ENCODE measurements at places on chromosomes 13 and 19.
A peak's percentile ranks its signal among the peaks of the same experiment; 100 is the strongest.

DNA sequence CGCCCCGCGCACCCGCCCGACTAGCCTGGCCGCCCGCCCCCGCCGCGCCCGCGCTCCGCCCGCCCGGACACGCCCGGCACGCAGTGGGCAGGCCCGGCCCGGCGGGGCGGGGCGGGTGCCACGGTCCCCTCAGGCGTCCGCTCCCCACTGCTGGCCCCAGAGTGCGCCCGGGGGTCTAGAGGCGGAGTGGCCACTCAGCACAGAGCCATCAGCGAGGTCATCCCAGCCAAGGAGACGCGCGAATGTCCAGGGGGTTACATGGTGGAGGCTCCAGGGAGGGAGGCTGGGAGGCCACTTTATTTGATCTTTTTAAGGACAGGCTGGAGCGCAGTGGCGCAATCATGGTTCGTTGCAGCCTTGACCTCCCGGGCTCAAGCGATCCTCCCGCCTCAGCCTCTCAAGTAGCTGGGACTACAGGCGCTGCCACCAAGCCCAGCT, 236 bp upstream of the TINCR start:
- peaks cover 12% of the 10 kb centered on the region for H3K4me1 ChIP-seq
- peak overlapping the region; percentile 44 for H3K4me3 ChIP-seq
- no peak overlapping the region for H3K27ac ChIP-seq
- DNase-seq: no peak
- no peaks in the 10 kb centered on the region for H3K36me3 ChIP-seq
- H3K27me3 ChIP-seq: peaks cover 17% of the 10 kb centered on the region

GRCh38 chr19:22030680-22031079, 19.9 kb upstream of the ZNF208 start:
- DNase-seq: no peak
- no peaks in the 10 kb centered on the region for H3K4me1 ChIP-seq
- no peak overlapping the region for H3K4me3 ChIP-seq
- H3K27ac ChIP-seq: no peak overlapping the region

GRCh38 chr13:49271264-49271663, 23.5 kb downstream of the CDADC1 start:
- no peaks in the 10 kb centered on the region for H3K4me1 ChIP-seq
- no peak for DNase-seq
- H3K4me3 ChIP-seq: no peak overlapping the region
- H3K27me3 ChIP-seq: no peaks in the 10 kb centered on the region
- H3K27ac ChIP-seq: no peak overlapping the region
- H3K36me3 ChIP-seq: peaks cover 1% of the 10 kb centered on the region

DNA sequence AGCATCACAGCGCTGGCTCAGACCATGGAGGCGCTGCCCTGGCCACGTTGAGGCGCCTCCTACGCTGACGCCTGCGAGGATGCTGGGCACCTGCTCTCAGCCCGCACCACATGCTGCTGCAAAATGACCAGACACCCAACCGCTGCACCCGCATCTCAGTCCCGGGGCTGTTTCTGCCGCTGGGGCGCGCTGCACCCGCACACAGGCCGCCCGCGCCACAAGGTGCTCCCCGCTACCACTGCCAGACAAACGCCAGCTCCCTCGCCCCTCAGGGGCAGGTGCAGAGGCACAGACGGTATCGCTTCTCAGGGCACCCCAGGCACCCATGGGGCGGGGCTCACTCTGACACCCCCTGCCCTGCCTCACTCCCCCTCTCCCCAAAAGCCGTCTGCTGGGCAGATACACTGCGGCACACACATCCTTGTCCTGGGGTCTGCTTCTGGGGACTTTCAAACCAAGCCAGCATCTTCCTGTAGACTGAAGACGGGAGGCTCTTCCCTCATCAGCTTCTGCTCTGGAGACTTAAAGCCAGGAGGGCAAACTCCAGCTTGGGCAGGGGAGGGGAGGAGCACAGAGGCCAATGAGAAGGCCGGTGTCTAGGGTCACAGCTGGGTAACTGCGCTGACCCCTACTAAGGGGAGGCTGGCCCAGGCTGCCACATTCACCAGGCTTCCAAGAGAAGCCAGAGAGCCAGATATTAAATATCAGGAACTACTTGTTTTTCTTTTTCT, 16.3 kb downstream of the CHERP start:
- H3K27me3 ChIP-seq: no peaks in the 10 kb centered on the region
- DNase-seq: no peak
- H3K4me3 ChIP-seq: no peak overlapping the region

DNA sequence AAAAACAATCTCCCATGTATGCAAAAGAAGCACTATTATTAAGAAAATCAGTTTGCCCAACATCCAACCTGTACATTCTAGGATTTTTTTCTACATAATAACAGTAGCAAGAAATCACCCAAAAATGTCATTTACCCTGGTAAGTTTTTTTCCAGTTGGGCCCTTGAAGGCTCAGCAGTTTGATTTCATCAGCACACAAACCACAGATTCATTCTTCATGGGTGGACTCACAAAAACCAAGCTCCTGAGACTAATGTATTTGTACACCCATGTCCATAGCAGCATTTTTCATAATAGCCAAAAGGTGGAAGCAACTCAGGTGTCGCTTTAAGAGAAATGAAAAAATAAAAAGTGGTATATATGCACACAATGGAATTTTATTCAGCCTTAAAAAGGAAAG, 210.1 kb downstream of the TBC1D4 start:
- H3K27ac ChIP-seq: no peak overlapping the region
- no peaks in the 10 kb centered on the region for H3K27me3 ChIP-seq
- H3K36me3 ChIP-seq: no peaks in the 10 kb centered on the region
- no peak for DNase-seq
- no peaks in the 10 kb centered on the region for H3K4me1 ChIP-seq

DNA sequence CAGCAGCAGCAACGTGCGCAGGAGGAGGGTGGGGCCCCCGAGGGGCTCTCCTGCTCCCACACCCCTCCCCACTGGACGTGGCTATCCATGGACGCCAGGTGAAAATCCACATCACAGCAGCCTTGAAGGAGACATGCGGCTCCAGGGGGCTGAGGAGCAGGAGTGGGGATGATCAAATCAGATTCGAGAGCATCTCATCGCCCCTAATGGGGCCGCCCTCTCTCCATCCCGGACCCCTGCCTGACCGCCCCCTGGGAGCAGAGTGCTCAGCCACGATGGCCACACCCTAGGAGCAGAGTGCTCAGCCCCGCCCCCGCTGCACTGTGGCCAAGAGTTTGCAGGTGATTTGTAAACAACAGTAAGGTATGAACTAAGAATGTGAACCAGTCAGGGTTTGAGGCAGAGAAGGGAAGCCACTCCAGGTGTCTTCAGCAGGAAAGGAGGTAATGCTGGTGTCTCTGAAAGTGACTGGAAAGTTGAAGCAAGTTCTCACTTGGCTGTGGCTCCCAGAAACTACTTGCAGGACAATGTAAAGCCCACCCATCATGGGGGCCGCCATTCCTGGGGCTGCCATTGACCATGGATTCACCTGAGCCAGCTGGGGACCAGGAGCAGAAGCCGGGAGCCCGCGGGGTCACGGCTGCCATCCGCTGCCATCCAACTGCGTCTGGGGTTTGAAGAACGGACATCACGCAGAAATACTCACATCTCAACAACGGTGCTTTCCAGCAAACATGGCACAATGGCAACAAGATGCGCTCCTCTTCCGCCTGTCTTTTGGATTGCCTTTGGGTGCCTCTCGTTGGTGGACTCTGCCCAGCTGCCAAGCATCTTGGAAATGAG, 71.8 kb downstream of the SPACA7 start:
- H3K4me1 ChIP-seq: no peaks in the 10 kb centered on the region
- no peaks in the 10 kb centered on the region for H3K36me3 ChIP-seq
- no peak overlapping the region for H3K27ac ChIP-seq
- H3K27me3 ChIP-seq: peaks cover 15% of the 10 kb centered on the region
- DNase-seq: no peak

DNA sequence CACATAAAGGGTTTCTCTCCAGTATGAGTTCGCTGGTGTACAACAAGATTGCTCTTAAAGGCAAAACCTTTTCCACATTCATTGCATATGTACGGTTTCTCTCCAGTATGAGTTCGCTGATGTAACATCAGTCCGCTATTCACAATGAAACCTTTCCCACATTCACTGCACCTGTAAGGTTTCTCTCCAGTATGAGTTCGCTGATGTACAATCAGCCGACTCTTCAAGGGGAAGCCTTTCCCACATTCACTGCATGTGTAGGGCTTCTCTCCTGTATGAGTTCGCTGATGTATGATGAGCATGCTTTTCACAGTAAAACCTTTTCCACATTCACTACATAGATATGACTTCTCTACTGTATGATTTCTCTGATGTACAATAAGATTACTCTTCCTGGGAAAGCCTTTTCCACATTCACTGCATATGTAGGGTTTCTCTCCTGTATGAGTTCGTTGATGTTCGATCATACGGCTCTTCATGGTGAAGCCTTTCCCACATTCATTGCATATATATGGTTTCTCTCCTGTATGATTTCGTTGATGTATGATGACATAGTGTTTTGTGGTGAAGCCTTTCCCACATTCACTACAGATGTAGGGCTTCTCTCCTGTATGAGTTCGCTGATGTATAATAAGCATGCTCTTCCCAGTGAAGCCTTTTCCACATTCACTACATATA, 6.0 kb upstream of the ZNF614 start:
- H3K27me3 ChIP-seq: no peaks in the 10 kb centered on the region
- no peaks in the 10 kb centered on the region for H3K4me1 ChIP-seq
- H3K27ac ChIP-seq: no peak overlapping the region
- H3K4me3 ChIP-seq: no peak overlapping the region
- DNase-seq: no peak

- peaks cover 19% of the 10 kb centered on the region for H3K4me1 ChIP-seq
- no peaks in the 10 kb centered on the region for H3K36me3 ChIP-seq
- DNase-seq: no peak
- H3K27ac ChIP-seq: peak overlapping the region; percentile 98
Observed at GRCh38 chr19:53865918-53866864, 1.5 kb upstream of the MYADM start.

GRCh38 chr19:41646589-41647204, 19.8 kb upstream of the CEACAM4 start:
- H3K36me3 ChIP-seq: no peaks in the 10 kb centered on the region
- no peak for DNase-seq
- H3K4me1 ChIP-seq: no peaks in the 10 kb centered on the region
- H3K27me3 ChIP-seq: no peaks in the 10 kb centered on the region

DNA sequence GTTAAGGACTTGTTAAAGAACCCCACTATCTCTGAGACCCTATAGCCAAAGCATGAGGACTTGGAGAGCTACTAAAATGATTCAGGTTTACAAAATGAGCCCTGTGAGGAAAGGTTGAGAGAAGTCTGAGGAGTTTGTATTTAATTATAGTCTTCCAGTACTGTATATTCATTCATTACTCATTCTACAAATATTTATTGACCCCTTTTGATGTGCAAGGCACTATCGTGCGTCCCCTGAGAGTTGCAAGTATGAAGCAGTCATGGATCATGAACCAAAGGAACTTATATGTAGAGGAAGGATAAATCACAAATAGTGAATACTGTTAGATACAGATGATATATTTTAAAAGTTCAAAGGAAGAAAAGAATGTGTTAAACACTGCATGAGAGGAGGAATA, 84.4 kb downstream of the DNAJC15 start:
- H3K36me3 ChIP-seq: peaks cover 5% of the 10 kb centered on the region
- no peaks in the 10 kb centered on the region for H3K4me1 ChIP-seq

GRCh38 chr13:29594303-29594709, 1.2 kb downstream of the SLC7A1 start:
- peak overlapping the region; percentile 90 for H3K4me3 ChIP-seq
- H3K36me3 ChIP-seq: no peaks in the 10 kb centered on the region
- H3K27ac ChIP-seq: peak overlapping the region; percentile 100
- DNase-seq: no peak
- H3K4me1 ChIP-seq: peaks cover 47% of the 10 kb centered on the region
- no peaks in the 10 kb centered on the region for H3K27me3 ChIP-seq

DNA sequence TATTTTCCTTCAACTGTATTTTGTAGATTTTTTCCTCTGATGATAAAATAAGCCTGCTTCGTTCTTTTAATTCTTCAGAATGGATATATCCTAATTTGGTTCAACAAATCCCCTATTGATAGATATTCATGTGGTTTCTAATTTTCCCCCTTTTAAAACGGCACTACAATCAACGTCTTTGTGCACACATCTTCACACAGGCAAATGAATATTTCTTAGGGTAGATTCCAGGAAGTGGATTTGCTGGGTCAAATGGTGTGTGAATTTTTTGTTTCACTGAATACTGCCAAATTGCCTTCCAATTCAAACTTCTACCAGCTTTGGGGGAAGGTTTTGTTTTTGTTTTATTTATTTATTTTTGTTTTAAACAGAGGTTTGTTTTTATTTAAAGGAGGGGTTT, 287.2 kb downstream of the FOXO1 start:
- H3K36me3 ChIP-seq: no peaks in the 10 kb centered on the region
- no peak overlapping the region for H3K4me3 ChIP-seq
- no peaks in the 10 kb centered on the region for H3K27me3 ChIP-seq

DNA sequence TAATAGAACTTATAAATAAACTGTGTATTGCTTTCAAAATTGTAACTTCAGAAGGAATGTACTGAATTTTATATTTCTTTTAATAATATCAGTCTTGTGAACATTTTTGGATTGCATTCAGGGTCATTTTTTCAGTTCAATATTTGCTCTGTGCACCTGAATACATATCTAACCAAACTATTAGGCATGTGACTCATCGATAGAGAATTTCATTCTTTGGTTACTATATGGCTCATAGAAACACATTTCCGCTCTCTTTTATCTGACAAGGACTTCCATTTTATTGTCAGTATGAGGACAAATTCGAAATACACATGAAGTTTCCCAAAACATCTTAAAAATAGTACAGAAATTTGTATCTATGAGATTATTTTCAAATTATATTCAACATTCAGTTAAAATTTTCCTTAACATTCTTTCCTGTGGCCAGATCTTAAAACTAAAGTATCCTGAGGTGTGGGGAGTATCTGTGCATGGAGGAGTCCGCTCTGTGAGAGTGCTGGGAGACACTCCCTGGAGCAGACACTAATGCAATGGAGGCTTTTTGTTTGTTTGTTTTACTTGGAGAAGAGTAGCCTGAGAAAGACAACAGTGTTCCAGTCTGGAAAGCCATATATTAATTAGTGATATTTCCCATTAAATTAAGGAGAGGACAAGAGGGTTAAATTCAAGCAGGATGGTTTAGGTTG, 483.6 kb downstream of the PCDH20 start:
- H3K4me1 ChIP-seq: peaks cover 20% of the 10 kb centered on the region
- DNase-seq: peak; percentile 19
- H3K4me3 ChIP-seq: no peak overlapping the region
- no peak overlapping the region for H3K27ac ChIP-seq
- no peaks in the 10 kb centered on the region for H3K36me3 ChIP-seq

Data from keratinocyte (primary cell).